K562 (cell line): ENCODE measurements at places on chromosomes 3 and 15.

DNA sequence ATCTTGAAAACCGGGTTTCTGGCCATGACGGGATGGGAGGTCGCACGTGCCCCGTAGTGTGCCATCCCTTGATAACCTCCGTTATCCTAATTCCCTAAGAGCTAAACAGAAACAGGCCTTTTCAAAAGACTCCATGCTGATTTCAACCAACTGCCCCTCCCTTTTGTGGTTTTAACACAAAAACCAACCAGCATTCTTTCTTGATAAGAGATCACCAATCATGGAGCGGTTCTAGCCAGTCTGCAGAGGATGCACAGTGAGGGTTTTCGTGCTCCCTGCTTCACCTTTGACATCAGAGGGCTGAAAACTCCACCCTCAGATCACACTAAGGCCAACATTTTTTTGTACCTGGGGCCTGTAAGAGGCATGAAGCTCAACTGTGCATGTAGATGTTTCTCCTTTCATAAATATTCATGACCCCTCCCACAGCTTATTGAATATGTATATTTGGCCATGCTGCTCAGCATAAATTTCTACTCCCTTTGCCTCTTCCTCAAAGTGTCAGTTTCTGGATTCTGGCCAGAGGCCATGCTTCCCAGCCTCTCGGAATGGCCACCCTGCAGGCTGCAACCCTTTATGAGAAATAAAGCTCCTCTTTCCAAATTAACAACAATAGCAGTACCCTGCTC lies 41.3 kb downstream of the FAM3D start:
- no peak for DNase-seq

DNA sequence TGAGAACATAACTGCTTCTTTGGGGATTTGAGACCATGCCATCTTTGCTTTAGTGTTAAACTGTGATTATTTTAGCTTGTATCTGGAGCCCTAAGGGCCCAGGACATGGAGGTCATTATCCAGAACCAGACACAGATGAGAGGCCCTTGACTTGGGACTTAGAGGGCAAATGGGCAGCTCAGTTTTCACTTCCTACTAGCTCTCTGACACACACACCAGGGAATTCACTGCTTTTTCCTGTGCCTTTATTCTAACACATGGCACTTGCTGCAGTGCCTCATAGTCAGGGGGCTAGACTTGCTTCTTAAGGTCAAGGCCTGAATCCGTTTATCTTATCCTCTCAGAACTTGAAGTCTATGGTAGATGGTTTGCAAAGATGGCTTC lies 33.3 kb downstream of the AMOTL2 start:
- DNase-seq = no peak

- no peak for DNase-seq
Measured at GRCh38 chr3:38836561-38836960, 20.5 kb upstream of the SCN10A start.

GRCh38 chr15:65032801-65033537 lies 3.5 kb upstream of the MTFMT start:
- DNase-seq = peak; percentile 72

DNA sequence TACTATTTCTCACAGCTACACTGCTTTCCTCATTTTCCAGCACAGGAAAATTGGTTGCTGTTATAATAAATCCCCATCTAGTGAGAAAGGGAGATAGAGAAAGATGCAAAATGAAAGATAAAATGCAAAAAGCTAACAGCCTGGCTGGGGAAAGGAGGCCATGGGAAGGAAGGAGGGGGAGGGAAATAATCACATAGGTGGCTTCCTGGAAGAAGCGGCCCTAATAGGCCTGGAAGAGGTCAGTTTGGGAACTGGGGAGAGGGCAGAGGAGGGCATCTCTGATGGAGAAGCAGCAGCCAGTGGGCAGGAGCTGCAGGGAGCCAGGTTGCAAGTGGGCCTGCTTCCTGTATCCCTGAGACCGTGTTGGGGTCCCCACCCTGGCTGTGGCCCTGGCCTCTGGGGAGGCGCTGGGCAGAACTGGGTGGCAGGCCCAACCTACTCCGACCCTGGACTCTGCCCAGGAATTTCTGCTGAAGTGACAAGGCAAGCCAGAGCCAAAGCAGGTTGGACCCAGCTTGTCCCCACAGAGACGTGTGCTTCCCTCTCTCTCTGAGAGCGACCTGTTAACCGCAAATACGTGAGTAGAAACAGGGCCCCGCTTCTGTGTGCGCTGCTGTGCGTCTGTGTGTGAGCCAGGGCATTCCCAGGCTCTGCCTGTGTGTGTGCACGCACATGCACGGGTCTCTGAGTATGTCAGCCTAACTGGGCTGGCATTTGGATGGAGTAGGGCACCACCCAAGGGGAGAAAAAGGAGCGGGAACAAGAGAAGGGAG lies 1.9 kb downstream of the SLC28A1 start:
- DNase-seq = no peak

- no peak for DNase-seq
Measured at GRCh38 chr3:10240799-10241198, 7.5 kb upstream of the TATDN2 start.
